T-helper 2 cell (primary cell): ENCODE measurements at places on chromosomes 13 and 19.

- no peak for DNase-seq
Observed at GRCh38 chr19:51719251-51719988, 4.4 kb downstream of the HAS1 start.

DNA sequence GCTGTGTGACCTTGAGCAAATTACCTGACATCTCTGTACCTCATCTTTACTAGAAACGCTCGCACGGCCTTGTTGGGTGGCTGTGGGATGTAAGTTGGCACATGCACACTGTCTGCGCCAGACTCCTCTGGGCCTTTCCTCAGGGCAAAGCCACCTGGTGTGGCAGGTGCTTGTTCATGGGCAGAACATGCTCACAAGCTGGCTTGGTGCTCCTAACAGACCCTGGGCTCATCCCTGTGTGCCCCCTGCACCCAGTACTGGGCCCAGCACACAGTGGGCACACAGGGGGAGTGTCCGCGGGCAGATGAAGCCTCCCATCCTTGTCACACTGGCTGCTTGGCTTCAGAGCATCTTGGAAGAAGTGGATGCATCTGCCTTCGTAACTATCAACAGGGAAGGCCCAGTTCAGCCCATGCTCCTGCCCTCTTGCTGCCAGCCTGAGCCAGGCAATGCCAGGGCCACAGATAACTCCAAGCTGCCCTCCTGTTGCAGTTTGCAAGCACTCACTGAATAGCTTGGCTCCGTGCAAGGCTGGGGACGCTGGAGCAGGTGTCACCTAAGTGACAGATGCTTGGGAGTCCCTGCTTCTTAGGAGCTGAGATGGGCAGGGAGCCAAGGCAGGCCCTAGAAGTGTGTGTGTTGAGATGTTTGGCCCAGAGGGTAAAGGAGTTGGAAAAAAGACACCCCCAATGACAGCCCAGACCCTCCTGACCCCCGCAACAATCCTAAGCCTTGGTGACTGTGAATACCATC lies 123.9 kb downstream of the TUBA3C start:
- DNase-seq = no peak

DNA sequence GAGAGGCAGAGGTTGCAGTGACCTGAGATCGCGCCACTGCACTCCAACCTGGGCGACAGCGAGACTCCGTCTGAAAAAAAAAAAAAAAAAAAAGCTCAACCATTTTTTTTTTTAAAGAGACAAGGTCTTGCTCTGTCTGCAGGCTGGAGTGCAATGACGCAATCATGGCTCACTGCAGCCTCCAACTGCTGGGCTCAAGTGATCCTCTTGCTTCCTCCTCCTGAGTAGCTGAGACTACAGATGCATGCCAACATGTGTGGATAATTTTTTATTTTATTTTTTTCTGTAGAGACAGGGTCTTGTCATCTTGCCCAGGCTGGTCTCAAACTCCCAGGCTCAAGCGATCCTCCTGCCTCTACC lies 10.3 kb downstream of the EHD2 start:
- peak; percentile 44 for DNase-seq

GRCh38 chr19:6113616-6114188 lies 3.4 kb upstream of the RFX2 start:
- DNase-seq = no peak

DNA sequence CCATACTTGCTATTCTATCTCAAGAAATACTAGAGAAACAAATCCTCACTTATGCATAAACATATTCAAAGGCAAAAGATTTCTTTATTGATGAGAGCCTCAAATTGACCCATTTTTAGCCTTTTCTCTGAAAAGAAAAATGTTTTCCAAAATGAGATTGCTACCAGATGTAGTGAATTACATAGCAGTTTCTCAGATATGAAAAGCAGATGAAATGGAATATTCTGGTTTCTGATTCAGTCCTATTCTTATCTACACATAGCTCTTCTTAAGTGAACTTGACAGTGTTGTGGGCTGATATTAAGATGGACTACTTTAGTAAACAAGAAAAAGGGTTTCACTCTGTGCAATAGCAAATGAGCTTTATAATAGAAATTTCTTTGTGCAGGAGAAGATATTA lies 183.5 kb downstream of the DNAJC15 start:
- DNase-seq = no peak

- no peak for DNase-seq
Observed at GRCh38 chr13:47546391-47547225, 454.5 kb downstream of the SUCLA2 start.

DNA sequence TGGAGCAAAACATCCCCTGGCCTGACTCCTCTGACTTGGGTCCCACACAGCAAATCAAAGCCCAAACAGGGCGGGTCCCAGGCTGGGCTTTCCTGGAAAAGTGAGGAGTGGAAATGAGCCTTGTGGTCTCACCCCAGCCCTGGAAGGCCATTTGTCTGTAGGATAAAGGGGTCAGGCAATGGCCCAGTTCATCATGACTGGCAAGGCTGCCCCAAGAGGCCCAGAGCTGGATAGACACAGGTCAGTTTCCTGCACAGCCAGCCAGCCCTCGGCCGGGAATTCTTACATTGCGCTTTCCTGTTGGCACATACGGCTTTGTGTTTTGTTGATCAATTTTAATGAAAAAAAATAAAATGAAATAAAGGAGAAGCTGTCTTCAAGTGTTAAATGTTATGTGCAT lies 174.3 kb downstream of the TSHZ3 start:
- DNase-seq = no peak

DNA sequence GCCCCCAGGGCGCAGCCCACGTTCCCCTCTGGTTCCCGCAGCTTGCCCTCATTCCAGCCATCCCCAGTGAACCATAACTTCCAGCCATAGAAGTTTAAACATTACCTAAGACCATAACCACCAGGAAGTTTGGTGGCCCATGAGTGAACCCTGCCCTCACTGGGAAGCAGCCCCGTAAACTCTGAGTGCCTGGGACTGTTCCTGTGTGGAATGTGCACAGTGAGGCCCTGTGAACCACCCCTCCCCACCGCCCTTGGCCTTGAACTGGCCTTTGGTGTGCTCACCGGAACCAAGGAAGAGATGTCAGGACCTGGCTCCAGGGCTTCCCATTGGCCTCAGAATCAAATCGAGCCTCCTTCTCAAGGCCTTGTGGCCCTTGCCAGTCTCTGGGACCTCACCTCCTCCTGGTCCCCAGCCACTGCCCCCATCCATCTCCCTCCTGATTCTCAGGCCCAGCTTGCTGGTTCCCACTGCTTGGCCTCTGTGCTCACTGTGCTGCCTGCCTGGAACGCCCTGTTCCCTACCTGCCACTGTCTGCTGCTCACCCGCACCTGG lies 46.5 kb downstream of the DNM2 start:
- DNase-seq = no peak

DNA sequence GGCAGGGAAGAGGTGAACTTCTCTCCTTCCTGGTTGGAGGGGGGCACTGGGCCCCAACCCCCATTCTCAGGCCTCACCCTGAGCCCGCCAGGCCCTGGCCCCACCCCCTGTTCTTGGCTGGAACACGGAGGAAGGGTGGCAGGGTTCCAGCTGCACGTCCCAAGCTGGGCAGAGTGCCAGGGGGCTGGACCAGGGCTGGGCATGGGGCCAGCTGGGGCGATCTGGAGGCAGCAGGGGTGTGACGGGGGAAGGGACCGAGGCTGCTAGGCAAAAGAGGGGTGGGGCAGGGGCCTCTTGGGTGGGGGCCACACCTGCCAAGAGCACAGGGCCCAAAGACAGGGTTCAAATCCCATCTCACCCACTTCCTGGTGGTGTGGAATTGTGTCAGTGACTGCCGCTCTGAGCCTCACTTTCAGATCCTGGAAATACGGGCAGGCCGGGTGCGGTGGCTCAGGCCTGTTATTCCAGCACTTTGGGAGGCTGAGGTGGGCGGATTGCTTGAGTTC lies 2.2 kb downstream of the HIF3A start:
- no peak for DNase-seq

DNA sequence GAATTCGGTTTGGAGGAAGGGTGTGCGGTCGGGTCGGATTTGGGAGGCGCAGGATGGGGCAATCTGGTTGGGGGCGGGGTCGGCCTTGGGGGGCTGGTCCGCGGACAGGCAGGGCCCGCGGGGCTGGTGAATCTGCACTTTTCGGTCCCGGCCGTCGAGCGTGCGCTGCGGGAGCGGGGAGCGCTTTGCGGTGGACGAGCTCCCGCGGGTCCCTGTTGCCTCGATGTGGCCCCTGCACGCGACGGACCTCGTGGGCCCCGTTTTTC lies 11.9 kb downstream of the PEAK3 start:
- DNase-seq = no peak

- no peak for DNase-seq
Observed at GRCh38 chr13:51643882-51644281, 59.6 kb downstream of the WDFY2 start.

DNA sequence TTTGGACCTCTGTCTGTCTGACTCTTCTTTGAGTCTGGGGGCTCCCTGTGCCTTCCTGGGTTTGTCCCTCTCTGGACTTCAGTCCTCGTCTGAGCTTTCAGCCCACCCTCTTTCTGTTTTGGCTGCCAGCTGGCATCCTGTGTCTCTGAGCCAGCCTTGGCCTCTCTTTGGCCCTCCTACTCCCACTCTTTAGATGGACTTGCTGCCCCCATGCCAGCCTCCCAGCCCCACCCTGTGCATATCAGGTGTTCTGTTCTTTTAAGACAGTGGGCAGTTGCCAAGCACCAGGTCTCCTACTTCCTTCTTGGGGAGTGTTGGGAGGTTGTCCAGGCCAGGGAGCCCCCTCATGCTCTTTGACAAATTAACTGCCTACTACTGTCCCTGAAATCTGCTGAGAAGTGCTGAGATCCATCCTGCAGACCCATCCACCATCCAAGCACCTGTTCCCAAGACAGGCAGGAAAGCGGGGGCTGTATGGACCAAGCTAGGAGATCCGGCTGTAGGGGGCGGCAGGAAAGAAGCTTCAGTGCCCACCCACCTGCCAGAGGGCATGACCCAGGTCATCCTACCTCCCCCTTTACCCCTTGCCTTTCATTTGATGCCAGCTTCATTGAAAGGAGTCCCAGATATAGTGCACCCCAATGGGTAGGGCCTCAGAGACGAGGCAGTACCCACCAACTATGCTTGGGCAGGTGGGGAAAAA lies 9.6 kb downstream of the CIC start:
- no peak for DNase-seq

DNA sequence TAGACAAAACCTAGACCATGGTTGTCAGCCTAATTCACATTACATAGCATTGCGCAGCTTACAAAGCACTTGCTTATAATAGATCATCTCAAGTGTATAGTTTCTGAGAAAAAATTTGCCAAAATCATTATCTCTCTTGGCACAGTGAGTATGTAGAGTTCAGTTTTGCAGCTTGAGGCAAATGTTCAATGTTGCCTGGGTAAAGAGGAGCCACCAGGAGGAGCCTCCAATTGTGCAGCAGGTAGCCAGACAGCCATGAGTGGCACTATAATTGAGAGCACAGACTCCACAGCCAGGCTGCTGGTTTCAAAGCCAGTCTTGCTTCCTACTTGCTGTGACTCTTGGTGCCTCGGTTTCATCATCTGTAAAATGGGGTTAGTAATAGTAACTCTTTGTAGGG lies 24.0 kb upstream of the OLFM4 start:
- DNase-seq = no peak
